ENCODE measurements at places on chromosomes 16 and 17.

DNA sequence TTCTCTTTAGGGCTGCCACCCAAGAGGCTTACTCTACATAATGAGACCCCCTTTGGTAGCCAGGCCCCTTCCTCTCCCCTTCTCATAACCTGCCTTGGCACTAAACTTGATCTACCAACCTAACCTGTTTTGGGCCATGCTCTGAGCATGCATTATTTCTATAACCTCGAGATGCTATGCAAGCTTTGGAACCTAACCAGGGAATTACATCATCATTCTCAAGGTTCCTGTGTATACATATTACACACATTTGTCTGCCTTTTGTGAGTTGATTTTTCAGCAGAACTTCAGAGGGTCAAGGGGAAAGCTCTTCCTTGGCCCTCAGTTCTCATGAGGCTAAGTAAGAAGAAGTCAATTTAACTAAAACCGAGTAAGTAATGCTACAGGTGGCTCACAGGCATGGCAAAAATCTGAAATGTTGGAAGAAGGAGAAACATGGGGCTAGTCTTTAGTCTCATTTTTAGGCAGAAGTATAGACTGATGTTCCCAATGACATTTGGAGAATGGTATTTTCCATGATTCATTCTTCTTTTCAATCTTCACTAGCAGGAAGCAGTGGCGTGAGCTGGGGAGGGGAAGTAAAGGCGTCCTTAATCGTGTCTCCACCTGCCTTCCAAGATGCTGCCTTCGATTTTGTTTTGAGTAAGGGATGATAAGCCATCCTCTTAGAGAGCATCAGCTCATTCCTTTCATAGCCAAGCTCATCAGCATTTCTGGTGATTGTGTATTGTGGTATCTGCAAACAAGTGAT lies 308.4 kb downstream of the ABCC12 start:
- no peak for DNase-seq

DNA sequence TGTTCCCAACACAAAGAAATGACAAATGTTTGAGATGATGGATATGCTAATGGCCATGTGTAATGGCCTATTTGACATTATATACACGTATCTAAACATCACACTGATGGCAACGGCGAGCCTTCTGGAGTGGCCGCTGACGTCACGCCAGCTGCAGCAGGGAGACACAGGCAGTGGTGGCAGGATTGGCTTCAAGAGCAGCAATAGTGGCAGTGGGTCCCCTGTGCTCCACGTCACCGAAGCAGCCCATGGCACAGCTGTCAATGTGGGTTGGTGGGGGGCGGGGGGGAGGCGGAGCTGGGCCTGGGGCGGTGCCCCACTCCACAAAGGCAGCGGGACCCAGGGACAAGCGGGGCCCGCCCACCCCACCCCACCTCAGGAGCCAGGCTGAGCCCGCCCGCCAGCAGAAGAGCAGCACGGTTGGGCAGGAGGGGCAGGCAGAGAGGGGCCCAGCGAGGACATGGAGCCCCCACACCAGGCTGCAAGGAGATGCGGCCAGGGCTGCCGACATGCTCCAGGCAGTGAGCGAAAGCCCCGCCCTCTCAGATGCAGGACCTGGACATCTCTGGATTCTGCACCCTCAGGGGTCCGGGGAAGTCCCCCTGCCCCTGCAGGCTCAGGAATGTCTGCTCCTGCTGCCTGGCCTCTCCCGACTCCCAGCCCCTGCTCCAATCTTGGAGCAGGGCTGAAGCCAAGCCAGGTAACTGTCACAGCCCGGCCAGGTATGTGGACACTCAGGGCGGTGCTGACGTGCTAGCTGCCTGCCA lies 64.6 kb downstream of the USP32 start:
- no peak for DNase-seq

- DNase-seq = no peak
Measured at GRCh38 chr17:7700510-7700909, 4.5 kb upstream of the EFNB3 start.

DNA sequence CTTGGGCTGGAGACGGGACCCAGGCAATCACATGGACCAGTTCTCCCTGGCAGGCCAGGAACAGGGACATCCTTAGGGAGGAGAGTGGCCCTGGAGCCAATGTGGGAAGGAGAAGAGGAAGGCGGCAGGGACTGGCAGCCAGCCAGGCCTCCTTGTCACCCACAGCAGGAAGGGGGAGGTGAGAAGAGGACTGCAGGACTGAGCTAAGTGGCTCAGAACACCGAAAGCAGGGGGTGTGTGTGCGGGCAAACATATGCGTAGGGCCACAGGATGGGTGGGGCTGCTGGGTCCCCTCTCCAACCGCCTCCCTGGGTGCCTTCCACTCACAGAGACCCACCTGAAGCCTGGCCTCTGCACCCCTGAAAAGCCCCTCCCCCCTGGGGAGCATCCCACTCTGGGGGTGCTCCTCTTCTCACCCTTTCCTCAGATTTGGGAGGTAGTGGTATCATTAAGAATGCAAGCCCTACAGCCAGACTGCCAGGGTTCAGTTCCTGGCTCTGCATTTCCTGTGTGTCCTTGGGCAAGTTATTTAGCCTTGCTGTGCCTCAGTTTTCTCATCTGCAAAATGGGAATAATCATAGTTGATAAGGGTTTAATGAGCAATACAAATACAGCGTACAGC lies 8.1 kb downstream of the PNMT start:
- peak; percentile 58 for DNase-seq

GRCh38 chr16:17205279-17206211 lies 265.2 kb downstream of the XYLT1 start:
- no peak for DNase-seq

GRCh38 chr16:50961952-50962351 lies 189.1 kb downstream of the SALL1 start:
- no peak for DNase-seq

DNA sequence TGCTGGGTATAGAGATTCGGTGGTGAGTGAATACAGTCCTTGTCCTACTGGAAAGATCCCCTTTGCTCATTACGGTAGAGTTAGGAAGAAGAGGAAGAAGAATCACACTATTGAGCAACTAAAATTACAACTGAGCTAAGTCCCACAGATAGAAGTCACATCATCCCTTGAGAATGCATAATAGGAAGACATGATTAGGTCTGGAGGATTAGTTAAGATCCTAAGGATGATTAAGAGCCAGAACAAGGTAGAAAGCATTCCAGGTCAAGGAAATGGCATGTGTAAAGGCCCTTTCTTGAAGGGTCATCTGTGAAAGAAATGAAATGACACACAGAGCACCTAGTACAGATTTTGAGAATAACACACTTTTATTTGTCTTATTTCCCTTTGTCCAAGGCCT lies 503.5 kb downstream of the HAPSTR1 start:
- no peak for DNase-seq

GRCh38 chr16:87784812-87785211 lies 19.0 kb upstream of the KLHDC4 start:
- no peak for DNase-seq

- DNase-seq = no peak
Measured at GRCh38 chr17:17243163-17243562, 6.2 kb upstream of the FLCN start.

DNA sequence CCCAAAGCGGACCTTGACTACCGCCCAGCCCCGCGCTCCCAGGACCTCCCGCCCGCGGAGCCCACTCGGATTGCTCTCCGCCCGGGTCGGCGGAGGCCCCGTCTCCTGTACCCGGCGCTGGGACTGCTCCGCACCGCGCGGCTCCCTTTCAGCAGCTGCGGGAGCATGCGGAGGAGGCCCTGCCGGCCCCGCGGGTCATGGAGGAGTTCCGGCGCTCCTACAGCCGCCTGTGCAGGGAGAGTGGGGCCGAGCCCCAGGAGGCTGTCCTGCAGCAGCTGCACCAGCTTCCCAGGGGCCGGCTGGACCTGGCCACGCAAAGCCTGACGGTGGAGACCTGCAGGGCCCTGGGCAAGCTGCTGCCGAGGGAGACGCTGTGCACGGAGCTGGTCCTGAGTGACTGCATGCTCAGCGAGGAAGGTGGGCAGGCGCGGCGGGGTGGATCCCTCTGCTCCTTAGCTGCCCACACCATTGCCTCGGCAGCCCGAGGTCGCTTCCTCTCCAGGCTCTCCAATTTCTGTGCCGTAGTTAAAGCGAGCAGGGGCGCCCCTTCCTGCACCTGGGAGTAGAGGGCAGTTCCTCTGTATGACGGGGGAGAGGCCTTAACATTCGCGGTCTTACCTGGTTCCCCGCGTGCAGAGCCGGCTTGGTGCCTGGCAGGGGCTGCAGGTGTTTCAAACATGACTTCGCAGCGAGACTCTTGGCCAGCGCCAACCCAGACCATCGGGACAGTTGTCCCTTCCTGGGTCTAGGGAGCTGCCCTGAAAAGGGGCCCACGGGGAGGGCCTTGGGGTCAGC lies 539 bp downstream of the LRRC45 start:
- DNase-seq = peak; percentile 66

DNA sequence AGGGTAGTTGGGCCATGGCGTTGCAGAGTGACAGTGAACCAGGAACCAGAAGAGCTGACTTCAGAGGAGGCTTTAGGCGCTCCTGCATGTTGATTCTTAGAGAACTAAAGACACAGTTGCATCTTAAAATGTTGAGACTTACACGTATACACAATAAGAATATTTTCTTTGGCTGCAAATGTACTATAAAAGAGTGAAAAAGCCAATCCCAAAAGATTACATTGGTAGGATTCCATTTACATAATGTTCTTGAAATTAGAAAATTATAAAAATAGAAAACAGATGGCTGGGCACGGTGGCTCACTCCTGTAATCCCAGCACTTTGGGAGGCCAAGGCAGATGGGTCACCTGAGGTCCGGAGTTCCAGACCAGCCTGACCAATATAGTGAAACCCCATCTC lies 738.8 kb downstream of the WWOX start:
- DNase-seq = no peak

DNA sequence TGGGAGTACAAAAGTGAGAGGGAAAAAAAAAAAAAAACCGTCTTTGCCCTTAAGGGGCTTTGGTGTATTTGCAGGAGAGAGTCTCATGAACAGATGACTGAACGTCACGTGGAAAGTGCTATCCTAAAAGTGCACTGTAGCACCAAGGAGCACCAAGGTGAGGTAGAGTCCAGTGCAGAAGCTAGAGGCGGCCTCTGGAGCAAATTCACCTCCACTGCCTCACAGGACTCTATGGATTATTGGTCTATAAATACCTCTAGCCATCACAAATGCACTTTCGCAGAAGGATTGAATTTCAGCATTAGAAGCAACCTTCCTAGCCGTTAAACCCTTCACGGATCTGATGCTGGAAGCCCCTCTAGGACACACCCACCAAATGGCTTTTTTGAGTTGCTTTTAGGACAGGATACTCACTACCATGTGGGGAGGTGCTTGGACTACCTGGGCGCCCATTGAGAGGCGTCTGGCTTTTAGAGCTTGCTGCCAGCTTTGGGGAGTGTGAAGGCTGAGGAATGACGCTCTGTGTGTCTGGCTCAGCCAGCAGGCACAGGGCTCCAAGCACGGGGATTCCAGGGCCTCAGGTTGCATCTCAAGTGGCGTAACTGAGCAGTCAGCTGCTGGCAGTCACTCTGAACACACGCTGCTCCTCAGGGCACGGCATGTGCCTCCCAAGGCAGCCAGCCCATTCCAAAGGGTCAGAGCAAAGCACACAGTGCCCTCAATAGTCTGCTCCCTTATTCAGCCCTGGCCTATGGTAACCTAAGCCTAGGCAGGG lies 52.7 kb downstream of the CDRT4 start:
- DNase-seq = no peak

GRCh38 chr17:81960130-81960958 lies 643 bp downstream of the NOTUM start:
- DNase-seq = peak; percentile 54

DNA sequence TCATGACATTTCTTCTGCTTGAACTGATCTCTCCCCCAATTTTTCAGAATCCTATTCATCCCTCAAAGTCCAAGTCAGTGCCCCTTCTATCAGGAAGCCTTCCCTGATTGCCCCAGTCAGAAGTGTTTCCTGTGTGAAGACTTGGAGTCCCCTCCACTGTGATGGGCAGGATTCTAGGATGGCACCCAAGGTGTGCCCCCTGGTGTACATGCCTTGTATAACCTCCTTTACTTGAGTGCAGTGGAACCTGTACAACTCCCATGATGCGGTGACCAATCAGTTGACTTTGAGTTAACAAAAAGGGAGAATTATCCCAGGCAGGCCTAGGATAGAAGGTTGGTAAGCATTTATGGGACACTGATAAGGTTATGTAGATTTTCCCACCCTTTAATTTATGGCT lies 23.4 kb downstream of the MYH13 start:
- DNase-seq = no peak

GRCh38 chr17:17313350-17313991 lies 10.3 kb downstream of the NT5M start:
- DNase-seq = peak; percentile 77

DNA sequence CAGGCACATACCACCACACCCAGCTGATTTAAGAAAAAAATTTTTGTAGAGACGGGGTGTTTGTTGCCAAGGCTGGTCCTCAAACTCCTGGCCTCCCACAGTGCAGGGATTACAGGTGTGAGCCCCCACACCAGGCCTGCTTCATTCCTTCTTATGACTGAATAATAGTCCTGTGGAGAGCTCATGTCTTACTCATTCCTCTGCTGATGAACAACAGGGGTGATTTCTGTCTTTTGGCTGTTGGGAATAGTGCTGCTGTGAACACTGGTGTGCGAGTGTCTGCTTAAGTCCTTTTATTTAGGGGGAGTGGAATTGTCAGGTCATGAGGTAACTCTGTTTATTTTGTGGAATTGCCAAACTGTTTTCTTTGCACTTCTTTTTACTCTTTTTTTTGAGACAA lies 2.7 kb upstream of the CTRB1 start:
- DNase-seq = no peak
